ENCODE measurements at places on chromosomes 5 and 9. TPM values are rescaled to one million over a fixed set of nuclear protein-coding genes. Genes with fewer than 3 reads are reported as not detected.

CDC25C gene
- total RNA-seq: not detected

SLC25A2 gene
- 0.70 TPM for total RNA-seq

GLRX gene
- total RNA-seq: 32.0 TPM

NOXA1 gene
- total RNA-seq: 3.3 TPM

SETD9 gene
- 4.5 TPM for total RNA-seq

GRCh38 chr9:105171589-105171988 lies 72.9 kb upstream of the SLC44A1 start:
- peaks cover 5% of the 10 kb centered on the region for H3K4me1 ChIP-seq
- no peak overlapping the region for H3K27ac ChIP-seq
- peaks cover 2% of the 10 kb centered on the region for H3K27me3 ChIP-seq
- no peaks in the 10 kb centered on the region for H3K36me3 ChIP-seq
- H3K4me3 ChIP-seq: no peak overlapping the region

GRCh38 chr9:110886832-110887231 lies 151.4 kb downstream of the LPAR1 start:
- H3K4me1 ChIP-seq: no peaks in the 10 kb centered on the region
- no peak overlapping the region for H3K4me3 ChIP-seq
- H3K27ac ChIP-seq: no peak overlapping the region
- H3K36me3 ChIP-seq: no peaks in the 10 kb centered on the region

DNA sequence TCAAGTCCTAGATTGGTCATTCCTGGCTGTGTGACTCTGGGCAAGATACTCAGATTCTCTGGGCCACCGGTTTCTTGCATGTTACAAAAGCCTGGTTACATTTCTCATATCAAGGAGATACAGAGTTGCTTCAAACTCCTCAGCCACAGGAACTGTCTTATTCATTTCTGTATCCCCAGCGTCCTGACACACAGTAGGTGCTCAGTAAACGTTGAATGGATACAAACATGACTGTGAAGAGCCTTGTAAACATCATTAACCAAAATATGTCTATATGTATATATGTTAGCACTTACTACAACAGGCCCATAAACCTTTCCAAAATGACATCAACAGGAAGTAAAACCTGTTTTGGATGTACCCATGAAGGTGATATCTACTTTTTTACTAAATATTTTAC lies 1.6 kb downstream of the CLTB start:
- H3K4me3 ChIP-seq: peak overlapping the region; percentile 47
- peaks cover 40% of the 10 kb centered on the region for H3K4me1 ChIP-seq
- no peak for DNase-seq
- no peaks in the 10 kb centered on the region for H3K27me3 ChIP-seq
- peaks cover 4% of the 10 kb centered on the region for H3K36me3 ChIP-seq

DNA sequence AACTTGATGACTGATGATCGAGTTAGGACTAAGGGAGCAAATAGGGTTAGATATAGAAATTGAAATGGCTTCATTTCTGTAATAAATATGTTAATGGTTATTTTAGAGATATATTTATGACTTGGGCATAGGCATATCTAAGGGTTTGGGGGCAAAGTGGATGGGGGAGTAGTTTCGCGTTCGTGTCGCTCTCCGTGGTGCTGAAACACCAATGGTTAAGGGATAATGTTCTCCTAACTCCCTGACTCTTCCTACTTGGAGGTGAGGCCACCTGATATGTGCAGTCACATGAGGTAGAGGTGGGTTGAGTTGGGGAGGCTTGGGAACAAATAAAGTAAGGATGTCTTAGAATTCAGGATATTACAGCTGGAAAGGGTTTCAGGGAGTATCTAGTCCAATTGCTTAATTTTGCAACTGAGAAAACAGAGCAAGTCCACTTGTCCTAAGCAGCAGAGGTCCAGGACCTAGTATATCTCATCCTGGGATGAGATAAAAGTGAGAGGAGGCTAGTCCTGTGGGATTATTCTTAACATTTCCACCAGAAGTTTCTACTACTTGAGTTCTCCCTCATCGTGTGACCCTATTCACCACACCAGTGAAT lies 44.0 kb upstream of the MAP1B start:
- H3K4me3 ChIP-seq: no peak overlapping the region
- H3K27me3 ChIP-seq: peaks cover 23% of the 10 kb centered on the region
- H3K4me1 ChIP-seq: no peaks in the 10 kb centered on the region
- DNase-seq: no peak
- no peak overlapping the region for H3K27ac ChIP-seq
- no peaks in the 10 kb centered on the region for H3K36me3 ChIP-seq

DNA sequence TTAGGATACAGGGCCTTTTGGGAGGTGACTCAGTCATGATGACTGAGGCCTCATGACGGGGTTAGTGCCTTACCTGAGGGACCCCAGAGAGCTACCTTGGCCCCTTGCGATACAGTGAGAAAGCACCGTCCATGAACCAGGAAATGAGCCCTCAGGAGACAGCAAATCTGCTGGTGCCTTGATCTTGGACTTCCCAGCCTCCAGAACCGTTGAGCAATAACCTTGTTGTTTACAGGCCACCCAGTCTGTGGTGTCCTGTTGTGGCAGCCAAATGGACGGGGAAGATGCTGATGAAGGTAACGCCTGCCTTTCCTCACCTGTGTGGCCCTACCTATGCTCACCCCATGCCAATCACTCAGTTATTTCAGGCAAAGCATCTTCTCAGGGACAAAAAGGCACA lies 5.6 kb upstream of the GFPT2 start:
- peaks cover 5% of the 10 kb centered on the region for H3K4me1 ChIP-seq
- H3K36me3 ChIP-seq: peaks cover 2% of the 10 kb centered on the region
- no peak overlapping the region for H3K4me3 ChIP-seq

GRCh38 chr5:71600783-71601182 lies 13.6 kb downstream of the MCCC2 start:
- H3K27ac ChIP-seq: peak overlapping the region; percentile 61
- H3K4me3 ChIP-seq: no peak overlapping the region
- peaks cover 18% of the 10 kb centered on the region for H3K4me1 ChIP-seq
- no peak for DNase-seq
- H3K27me3 ChIP-seq: no peaks in the 10 kb centered on the region
- H3K36me3 ChIP-seq: peaks cover 8% of the 10 kb centered on the region

GRCh38 chr9:129198319-129199043 lies 20.4 kb upstream of the IER5L start:
- H3K4me3 ChIP-seq: no peak overlapping the region
- peaks cover 2% of the 10 kb centered on the region for H3K4me1 ChIP-seq

DNA sequence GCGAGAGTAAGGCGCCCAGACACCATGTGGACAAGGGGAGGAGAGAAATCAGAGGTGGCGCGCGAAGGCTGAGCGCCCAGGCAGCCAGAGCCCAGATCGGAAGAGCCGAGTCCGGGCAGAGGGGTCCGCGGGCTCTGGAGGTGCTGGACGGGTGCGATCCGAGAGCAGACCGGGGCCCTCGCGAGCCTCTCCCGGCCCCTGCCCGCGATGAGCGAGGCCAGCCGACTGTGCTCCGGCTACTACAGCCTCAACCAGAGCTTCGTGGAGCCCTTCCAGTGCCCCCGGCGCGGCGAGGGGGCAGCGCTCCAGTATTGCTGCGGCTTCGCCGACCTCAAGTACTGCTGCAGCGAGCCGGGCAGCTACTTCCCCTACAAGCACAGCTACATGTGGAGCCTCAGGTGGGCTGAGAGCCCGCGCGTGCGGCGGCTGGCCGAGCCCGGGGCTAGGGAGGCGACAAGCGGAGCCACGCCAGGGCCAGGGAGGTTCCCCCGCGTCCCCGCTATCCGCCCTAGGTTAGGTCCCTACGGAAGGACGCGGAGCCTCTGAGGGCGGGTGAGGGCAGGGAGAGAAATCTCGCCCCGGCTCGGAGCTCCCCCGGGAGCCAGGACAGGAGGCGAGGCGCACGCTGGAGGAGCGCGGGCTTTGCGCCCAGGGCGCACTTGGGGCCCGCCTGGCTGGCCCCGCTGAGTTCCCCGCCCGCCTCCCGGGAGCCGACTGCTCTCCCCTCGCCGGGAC lies at the start of gene SHISAL2B:
Gene SHISAL2B, plus strand, starts transcription at position 87 of the 735 bp plus-strand sequence. Its CDS starts 121 bp downstream, at position 208.
- peaks cover 65% of the 10 kb centered on the region for H3K27me3 ChIP-seq
- no peak within 1 kb of the TSS for H3K27ac ChIP-seq
- H3K36me3 ChIP-seq: peaks cover 6% of the 10 kb centered on the region
- H3K4me1 ChIP-seq: peaks cover 6% of the 10 kb centered on the region
- DNase-seq: no peak

GRCh38 chr5:158292981-158293380 lies 434.0 kb upstream of the CLINT1 start:
- H3K4me3 ChIP-seq: no peak overlapping the region
- no peaks in the 10 kb centered on the region for H3K36me3 ChIP-seq
- no peak for DNase-seq

All from T-helper 17 cell (primary cell).